ENCODE measurements at places on chromosomes 7 and 10. TPM values are rescaled to one million over a fixed set of nuclear protein-coding genes. Genes with fewer than 3 reads are reported as not detected.

- H3K27ac ChIP-seq, result no peak overlapping the region
- no peaks in the 10 kb centered on the region for H3K27me3 ChIP-seq
- H3K4me3 ChIP-seq, result no peak overlapping the region
Observed at GRCh38 chr10:103919648-103920025, 1.7 kb upstream of the STN1 start.

ZNF804B gene
- total RNA-seq, result not detected

GRCh38 chr7:77157446-77157845, 35.0 kb downstream of the CCDC146 start:
- no peaks in the 10 kb centered on the region for H3K27me3 ChIP-seq
- H3K36me3 ChIP-seq, result no peaks in the 10 kb centered on the region
- H3K4me3 ChIP-seq, result no peak overlapping the region
- H3K4me1 ChIP-seq, result peaks cover 4% of the 10 kb centered on the region
- H3K27ac ChIP-seq, result no peak overlapping the region

KLLN gene
- 1.1 TPM for total RNA-seq

- peaks cover 20% of the 10 kb centered on the region for H3K4me1 ChIP-seq
- no peaks in the 10 kb centered on the region for H3K27me3 ChIP-seq
- H3K4me3 ChIP-seq, result no peak overlapping the region
- H3K27ac ChIP-seq, result no peak overlapping the region
- H3K36me3 ChIP-seq, result peaks cover 2% of the 10 kb centered on the region
- DNase-seq, result no peak
Observed at GRCh38 chr7:92682903-92683539, 92.8 kb upstream of the FAM133B start.

TUBB8 gene
- total RNA-seq, result 0.68 TPM

CTAGE8 gene
- total RNA-seq, result 0.72 TPM

TMEM196 gene
- total RNA-seq, result 0.55 TPM

GRCh38 chr7:27518561-27519350, 143.9 kb downstream of the HIBADH start:
- peaks cover 5% of the 10 kb centered on the region for H3K36me3 ChIP-seq
- H3K4me1 ChIP-seq, result peaks cover 9% of the 10 kb centered on the region
- no peak overlapping the region for H3K4me3 ChIP-seq
- H3K27ac ChIP-seq, result no peak overlapping the region
- DNase-seq, result no peak
- no peaks in the 10 kb centered on the region for H3K27me3 ChIP-seq

DNA sequence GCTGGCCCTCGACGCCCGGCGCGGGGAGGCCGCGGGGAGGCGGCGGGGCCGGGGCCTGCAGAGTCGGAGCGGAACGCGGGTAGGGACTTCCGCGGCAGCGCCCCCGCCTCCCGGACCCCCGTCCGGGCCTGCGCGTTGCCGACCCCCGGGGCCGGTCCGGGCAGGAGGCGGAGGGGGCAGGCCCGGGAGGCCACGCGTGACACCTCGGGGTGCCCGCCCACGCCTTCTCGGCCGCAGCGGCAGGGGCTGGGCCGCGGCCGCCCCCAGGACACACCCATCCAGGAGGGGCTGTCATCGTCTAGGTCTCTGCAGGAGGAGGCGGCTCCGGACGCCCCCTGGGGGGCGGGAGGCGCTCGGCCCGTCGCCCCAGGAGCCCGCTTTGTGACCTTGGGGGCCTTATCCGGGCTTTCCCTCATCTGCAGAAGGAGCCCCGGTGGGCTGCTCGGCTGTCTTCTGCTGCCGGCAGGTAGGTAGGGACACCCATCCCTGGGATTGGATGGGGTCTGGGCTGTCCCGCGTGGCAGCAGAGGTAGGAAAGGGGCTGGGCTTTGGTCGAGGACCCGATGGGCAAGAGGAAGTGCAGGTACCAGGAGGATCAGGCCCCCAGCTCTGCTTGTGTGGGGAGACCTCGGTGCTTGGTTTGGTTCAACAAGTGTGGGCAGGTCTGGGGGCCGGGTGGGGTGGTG, 569 bp downstream of the ZNF316 start:
- peak overlapping the region; percentile 62 for H3K27ac ChIP-seq
- peaks cover 7% of the 10 kb centered on the region for H3K36me3 ChIP-seq
- peaks cover 27% of the 10 kb centered on the region for H3K4me1 ChIP-seq
- peak overlapping the region; percentile 87 for H3K4me3 ChIP-seq
